Astrocyte (in vitro differentiated cells and primary cell): ENCODE measurements at places on chromosomes 16 and 17.
A peak's percentile ranks its signal among the peaks of the same experiment; 100 is the strongest.

- no peak for DNase-seq
Observed at GRCh38 chr16:47019568-47019967, 46.1 kb upstream of the DNAJA2 start.

DNA sequence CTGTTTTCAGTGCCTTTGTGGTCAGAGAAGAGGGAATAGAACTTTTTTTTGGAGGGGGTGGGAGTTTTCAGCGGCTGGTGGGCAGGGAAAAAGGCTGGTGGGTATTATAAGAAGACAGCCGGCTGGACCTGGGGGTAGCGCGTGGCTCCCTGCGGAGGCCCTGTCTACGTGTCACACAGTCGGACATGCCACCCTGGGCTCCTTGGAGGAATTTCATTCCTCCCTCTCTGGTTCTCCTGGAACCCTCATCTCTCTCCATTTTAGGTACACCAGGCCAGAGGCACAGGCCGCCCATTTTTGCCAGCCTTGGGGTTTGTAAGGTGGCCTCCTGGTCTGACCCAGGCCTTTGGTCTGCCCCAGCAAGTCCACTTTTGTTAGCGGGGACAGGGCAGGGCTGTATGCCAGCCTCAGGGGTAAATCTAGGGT is 908 bp downstream of the FKBP10 start:
- DNase-seq: no peak

DNA sequence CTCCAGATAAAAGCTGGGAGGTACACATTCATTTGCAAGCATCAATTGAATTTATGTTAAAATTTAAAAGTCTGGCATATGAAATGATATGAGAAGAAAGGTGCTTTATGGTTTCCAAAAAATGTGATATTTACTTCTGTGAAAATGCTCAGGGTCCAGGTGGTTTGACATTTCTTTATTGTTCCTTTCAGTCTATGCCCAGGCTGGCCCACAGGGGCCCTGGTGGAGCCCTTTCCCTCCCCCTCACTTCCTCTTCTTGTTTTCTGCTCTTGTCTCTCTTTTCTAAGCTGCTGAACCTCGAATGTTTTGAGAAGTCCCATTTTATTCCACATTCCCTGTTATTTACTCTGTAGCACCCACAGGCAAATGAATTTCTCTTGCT is 127.8 kb downstream of the HS3ST3B1 start:
- DNase-seq: no peak

GRCh38 chr17:9755083-9755482 is 36.3 kb downstream of the DHRS7C start:
- DNase-seq: peak; percentile 3
